HFFc6 (cell line): ENCODE measurements at places on chromosomes 12 and 14.

DNA sequence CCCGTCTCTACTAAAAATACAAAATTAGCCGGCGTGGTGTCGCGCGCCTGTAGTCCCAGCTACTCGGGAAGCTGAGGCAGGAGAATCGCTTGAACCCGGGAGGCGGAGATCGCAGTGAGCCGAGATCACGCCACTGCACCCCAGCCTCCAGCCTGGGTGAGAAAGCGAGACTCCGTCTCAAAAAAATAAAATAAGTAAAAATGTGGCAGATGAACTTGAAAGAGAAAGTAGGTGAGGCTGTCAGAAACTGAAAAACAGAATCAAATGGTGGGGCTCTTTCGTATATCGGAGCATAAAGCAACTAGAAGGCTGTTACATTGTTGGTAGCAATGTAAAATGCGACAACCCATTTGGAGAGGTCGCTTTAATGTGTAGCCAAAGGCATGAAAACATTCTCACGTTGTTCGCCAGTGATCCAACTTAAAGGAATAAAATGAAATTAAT lies 767 bp upstream of the CCNT1 start:
- no peak for DNase-seq

DNA sequence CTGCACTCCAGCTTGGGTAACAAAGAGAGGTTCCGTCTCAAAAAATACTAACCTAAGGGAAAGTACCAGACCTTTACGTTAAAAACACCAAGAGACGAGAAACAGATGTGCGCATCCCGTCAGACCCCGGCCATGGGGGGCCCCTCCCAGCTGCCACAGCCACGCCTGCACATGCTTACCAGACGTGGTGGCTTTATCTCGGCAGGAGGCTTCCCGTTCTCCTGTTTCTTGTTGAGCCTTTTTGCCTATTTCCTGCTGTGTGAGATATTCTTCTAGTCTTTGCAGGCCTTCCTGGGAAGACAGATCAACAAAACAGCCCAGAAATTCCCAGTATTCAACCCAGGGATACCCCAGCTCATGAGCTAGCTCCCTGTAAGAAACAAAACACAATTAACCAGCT lies 23.6 kb downstream of the PGAM5 start:
- no peak for DNase-seq

DNA sequence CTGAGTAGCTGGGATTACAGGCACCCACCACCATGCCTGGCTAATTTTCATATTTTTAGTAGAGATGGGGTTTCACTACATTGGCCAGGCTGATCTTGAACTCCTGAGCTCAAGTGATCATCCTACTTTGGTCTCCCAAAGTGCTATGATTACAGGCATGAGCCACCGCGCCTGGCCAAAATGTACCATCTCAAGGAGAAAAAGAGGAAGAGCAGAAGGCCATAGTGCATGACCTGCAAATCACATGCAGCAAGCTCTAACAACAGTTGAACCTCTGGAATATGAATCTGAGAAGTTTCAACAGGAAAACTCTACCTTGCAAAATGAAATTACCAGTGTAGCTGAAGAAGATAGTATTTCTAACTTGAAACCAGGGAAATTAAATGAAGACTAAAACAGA lies 17.1 kb upstream of the SERPINA1 start:
- no peak for DNase-seq

DNA sequence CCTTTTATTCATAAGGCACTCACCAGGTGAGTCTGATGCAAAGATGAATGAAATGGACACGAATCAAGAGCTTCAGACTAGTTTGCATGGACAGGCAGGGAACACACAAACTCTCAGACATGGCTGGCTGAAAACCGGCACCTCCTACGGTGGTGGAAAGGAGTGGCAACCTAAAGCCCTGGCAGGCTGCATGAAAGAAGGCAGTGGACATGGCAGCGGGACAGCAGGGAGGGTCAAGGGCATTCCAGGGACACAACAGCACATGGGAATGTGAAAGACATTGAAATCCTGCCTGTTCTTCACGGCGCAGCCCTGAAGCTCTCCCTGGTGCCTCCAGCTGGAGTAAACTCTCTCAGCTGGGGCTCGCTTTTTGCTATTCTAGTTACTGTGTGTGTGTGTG lies 16.6 kb upstream of the LRTM2 start:
- no peak for DNase-seq

DNA sequence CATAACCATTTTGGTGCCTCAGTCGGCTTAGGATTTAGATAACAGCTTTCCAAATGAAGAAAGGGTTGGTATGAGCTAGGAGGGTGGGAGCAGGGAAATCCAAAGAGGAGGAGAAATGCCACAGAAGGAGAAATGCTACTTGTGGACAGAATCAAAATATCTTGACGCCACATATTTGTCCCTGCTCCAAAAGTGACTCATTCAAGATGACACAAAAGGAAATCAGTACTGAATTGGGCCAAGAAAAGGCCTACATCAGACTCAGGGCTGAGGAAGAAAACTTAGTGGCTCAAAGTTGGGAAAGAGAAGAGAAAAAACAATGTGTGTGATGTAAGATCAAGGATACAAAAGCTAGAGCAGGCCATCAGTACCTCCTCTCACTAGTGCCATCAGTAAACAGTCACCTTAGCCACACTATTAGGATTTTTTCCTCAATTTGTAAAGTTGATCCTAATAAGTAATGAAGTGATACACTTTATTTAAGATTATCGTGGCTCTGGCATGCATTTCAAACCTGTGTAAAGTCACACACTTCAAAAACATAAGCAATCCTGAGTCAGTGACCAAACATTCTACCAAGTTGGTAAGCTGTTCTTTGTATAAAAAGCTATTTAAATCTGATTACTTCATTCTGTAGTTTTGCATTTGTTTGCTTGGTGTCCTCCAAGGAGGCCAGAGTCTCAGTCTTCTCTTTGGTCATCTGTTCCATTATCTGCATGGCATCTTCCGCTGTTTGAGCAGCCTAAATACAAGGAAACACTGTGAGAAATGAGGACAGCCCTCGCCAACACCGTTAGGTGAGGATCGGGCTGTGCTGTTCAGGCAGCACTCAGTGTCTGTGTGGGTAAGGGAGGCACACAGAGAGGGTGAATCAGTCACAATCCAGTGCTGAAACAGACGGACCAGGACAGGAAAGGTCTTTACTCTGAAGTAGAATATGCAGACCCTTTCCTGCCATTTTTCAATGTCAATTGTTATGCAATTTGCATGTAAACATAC lies 52.6 kb upstream of the VPS33A start:
- DNase-seq: peak; percentile 88

- DNase-seq: no peak
These were observed 22.5 kb downstream of the CABP1 start for GRCh38 chr12:120662879-120663278.
